ENCODE measurements at places on chromosomes 4 and X.

DNA sequence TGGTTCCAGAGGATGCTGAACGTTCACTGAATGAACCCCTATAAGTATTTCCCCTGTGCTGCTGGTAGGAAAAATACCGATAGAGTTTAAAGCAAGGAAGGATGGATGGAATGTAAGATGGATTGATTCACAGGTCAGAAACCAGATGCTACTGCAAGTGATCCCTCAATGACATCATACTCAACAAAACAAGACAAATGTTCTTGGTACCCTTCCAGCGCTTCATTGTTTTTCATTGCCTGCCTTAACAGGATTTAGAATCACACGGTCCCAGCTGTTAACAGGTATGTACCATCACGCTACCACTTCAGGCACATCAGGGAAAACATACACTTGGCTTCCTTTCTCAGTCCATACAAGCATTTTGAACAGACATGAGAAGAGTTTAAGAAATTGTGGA, 118.1 kb upstream of the TLR3 start:
- DNase-seq = no peak
- H3K36me3 ChIP-seq = no peaks in the 10 kb centered on the region
- no peak overlapping the region for H3K4me3 ChIP-seq
- no peak overlapping the region for H3K27ac ChIP-seq
- no peaks in the 10 kb centered on the region for H3K4me1 ChIP-seq
- no peaks in the 10 kb centered on the region for H3K27me3 ChIP-seq

GRCh38 chr4:77040854-77041725, 34.7 kb downstream of the CCNI start:
- H3K27ac ChIP-seq = no peak overlapping the region
- H3K36me3 ChIP-seq = peaks cover 4% of the 10 kb centered on the region
- DNase-seq = no peak

GRCh38 chrX:72079607-72080006, 52.1 kb downstream of the RTL5 start:
- no peaks in the 10 kb centered on the region for H3K27me3 ChIP-seq
- H3K4me1 ChIP-seq = peaks cover 12% of the 10 kb centered on the region
- no peak for DNase-seq
- no peak overlapping the region for H3K27ac ChIP-seq
- H3K36me3 ChIP-seq = no peaks in the 10 kb centered on the region
- H3K4me3 ChIP-seq = no peak overlapping the region

DNA sequence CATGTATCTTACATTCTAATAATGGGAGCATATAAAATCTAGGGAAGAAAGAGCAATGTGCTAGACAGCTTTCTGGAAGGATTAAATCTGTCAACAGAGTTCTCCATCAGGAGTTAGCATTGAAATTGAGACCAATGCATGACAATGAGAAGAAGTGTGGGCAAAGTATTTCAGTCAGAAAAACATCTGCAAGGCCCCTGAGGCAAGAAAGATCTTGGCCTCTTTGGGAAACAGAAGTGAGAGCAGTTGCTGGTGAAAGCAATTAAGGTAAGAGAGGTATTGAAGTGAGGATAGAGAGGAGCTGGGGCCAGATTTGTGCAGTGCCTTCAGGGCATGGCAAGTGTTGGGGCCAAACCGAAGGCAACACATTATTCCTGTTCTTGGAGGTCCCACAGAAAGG, 999.1 kb downstream of the STPG2 start:
- H3K27ac ChIP-seq = no peak overlapping the region
- H3K36me3 ChIP-seq = no peaks in the 10 kb centered on the region
- DNase-seq = no peak
- H3K4me3 ChIP-seq = no peak overlapping the region
- H3K4me1 ChIP-seq = no peaks in the 10 kb centered on the region
- H3K27me3 ChIP-seq = no peaks in the 10 kb centered on the region

DNA sequence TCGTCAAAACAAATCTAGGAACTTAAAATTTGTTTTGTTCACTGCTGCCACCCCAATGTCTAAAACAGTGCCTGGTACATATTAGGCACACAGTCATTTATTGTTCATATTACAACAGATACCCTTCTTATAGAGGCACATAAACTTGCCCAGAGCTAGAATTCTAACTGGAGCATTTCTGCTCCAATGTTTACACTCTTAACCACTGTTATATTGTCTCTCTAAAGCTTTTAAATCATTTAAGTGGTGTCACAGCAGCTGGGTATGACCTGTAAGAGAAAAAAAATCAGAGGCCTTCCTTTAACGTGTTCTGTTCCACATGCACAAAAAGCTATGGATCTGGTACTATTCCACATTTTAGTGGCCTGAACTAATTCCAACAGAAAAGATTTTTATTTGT, 3.0 kb downstream of the UBE2D3 start:
- no peaks in the 10 kb centered on the region for H3K27me3 ChIP-seq
- H3K27ac ChIP-seq = peak overlapping the region; percentile 99
- DNase-seq = no peak
- H3K4me3 ChIP-seq = peak overlapping the region; percentile 86
- peaks cover 12% of the 10 kb centered on the region for H3K36me3 ChIP-seq
- peaks cover 13% of the 10 kb centered on the region for H3K4me1 ChIP-seq

DNA sequence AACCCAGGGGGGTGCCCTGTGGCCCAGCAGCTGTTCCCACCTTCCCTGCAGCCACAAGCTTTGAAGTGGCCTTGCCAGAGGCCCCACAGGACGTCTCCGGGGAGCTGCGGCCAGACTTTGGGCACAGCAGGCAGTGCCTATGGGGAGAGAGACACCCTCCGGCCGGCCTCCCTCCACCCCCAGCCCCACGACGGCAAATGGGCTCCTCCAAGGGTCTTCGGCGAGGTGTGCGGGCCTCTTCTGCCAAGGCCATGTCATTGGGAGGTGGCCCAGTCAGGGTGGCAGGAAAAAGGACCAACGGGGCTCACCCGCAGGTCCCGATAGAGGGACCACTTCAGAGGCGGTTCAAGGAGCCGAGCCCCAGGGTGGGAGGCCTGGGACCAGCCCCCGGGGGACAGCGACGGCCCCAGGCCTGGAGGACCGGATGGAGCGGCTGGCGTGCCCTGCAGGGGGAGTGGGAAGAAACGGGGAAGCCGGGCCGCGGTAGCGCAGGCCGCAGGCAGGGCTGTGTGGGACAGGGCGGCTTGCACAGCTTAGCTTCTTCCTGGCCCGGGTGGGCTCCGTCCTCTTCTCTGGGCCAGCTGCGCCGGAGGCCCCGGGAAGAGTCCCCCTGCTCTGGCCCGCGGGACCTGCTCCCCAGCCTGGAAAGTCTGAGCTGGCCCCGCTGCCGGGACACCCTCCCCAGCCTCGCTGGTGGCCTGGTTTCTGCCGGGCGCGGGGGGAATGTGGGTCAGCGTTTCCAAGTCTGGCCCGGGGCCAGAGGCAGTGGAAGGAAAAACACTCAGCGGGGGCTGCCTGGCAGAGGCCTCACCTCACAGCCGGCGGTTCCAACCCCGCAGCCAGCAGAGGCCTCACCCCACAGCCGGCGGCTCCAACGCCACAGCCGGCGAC, 21.9 kb upstream of the SPON2 start:
- no peak overlapping the region for H3K4me3 ChIP-seq
- H3K36me3 ChIP-seq = peaks cover 27% of the 10 kb centered on the region

DNA sequence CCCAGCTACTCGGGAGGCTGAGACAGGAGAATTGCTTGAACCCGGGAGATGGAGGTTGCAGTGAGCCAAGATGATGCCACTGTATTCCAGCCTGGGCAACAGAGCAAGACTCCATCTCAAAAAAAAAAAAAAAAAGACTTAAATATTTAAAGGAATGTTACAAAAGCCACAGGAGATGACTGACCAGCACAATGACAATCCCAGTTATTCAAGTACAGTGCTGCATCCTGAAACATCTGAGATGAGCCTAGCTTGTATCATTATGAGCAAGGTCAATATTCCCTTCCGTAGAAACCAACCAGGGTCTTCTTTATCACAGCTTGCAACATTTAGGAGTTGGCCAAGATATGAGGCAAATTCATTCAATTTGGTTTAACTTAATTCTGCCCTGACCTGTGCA, 38.6 kb downstream of the LNX1 start:
- H3K4me1 ChIP-seq = no peaks in the 10 kb centered on the region
- H3K36me3 ChIP-seq = no peaks in the 10 kb centered on the region
- H3K27me3 ChIP-seq = no peaks in the 10 kb centered on the region
- no peak overlapping the region for H3K27ac ChIP-seq
- DNase-seq = no peak
- no peak overlapping the region for H3K4me3 ChIP-seq

GRCh38 chr4:112753333-112753732, 116.4 kb downstream of the LARP7 start:
- H3K27me3 ChIP-seq = no peaks in the 10 kb centered on the region
- no peak overlapping the region for H3K4me3 ChIP-seq
- no peak overlapping the region for H3K27ac ChIP-seq
- DNase-seq = no peak
- no peaks in the 10 kb centered on the region for H3K36me3 ChIP-seq

DNA sequence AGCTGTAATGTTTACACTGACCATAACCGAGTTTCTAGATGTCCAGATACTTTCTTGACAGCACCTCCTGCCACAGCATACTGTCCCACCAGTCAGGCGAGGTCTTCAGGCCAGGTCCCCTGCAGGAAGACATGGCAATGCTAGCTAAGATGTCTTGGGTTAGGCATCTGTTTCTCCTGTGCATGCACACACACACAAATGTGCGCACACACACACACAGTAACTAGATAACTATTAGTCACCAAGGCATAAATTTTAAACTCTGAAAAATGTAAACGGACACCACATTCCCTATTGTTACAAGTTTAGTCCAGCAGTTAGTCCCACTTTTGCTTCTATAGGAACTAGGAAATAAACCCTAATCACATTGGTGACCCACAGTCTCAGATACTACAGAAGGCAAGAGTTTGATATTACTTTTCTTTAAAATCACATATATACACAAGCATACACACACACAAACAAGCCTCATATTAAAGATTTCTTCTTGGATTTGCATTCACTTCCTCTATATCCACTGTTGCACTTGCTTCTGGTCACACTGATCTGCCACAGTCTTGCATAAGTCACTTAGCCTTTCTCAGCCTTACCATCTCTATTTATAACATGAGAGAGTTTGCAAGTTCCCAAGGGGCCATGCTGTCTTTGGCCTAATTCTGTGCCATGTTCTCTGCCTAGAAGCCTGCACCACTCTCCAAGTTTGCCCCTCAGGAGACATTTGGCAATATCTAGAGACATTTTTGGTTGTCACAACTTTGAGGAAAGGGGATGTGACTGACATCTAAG, 32.2 kb downstream of the IL21 start:
- no peaks in the 10 kb centered on the region for H3K27me3 ChIP-seq
- H3K4me1 ChIP-seq = no peaks in the 10 kb centered on the region
- no peak overlapping the region for H3K4me3 ChIP-seq
- DNase-seq = no peak
- no peaks in the 10 kb centered on the region for H3K36me3 ChIP-seq
